ENCODE measurements at places on chromosomes 4 and X.

GRCh38 chrX:8731559-8732395 lies at the start of gene ANOS1:
ANOS1 (minus strand) TSS chrX:8732137; CDS start chrX:8732036, 101 bp downstream.
- no peak for DNase-seq

DNA sequence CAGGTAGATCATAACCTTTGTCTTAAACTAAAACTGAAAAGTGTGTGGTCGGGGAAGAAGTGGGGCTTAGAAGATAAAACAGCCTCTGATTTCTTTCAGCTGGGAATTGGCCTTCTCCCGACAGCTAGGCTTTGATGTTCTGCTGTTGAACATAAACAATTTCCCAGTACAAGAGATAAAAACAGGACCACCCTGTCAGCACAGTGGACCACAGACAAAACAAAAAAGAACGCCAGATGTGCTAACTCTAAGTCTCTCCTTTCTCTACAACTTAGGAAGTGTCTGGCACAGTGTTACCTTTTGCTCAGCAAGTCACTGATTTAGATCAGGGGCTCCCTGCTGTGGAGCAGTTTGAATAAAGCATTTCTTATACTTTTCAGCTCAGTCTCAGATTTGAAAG lies 87.5 kb upstream of the UXT start:
- no peak for DNase-seq

DNA sequence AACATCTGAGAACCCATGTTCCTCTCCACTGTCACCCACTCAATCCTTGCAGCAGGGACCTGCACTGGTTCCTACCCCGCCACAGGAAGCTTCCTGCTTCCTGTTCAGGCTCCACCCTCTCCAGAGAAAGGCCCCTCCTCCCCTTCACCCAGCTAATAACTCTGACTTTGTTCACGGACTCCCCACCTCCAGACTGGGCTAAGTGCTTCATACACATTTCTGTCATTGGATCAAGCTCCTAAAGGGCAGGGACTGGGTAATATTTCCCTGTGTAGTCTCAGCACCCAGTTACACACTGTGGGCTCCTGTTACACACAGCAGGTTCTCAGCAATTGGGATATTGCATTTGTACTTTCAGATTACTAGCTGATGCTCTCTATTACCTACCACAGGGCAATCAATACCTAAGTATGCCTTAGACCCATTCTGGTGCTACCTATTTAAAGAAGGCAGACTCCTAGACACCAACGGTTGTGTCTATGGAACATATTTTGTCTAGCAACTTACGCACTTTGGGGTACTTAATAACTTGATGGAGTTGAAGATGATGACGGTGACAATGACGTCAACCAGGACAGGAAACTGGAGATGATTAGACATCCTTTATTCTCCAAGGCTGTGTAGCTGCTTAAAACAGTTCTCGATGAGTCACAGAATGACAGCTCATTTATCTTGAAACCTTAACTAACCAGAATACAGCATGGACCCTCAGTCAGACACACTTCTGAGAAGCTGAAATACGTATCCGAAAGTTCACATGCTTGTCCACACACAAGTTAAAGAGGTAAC lies 58.1 kb downstream of the MAML3 start:
- DNase-seq = no peak

DNA sequence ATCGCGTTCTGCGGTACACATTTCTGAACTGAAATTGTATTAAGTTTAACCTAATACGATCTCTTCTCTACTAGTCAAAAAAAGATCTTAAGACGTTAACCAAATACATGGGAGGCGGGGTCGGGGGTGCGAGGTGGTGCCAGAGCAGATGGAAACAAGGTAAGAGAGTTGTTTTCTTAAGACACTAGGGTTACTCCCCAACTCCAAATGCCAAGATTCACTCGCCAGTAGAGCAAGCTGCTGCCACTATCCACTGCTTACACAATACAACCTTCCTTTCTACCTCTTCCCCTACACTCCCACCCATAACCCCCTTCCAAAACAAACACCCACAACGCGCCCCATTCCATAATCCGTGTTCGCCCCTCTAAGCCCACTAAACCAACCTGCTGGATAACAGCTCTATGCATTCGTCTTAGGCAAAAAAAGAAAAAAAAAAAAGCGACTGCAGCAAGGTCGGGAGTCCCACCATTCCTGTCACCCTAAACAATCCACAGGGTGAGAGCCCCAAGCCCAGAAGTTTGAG lies 1.3 kb downstream of the LCORL start:
- DNase-seq = no peak

- no peak for DNase-seq
Observed at GRCh38 chrX:10016519-10017132, 49.5 kb downstream of the CLDN34 start.

All from Panc1 (cell line).